Stimulated activated CD4-positive, alpha-beta T cell treated with anti-CD3 and anti-CD28 coated beads, Interleukin-2, amount 100 ng/mL, for 4 hours (primary cell): ENCODE measurements at places on chromosomes 13 and 19.

- DNase-seq, result no peak
Observed at GRCh38 chr19:46761418-46761831, 15.2 kb upstream of the STRN4 start.

DNA sequence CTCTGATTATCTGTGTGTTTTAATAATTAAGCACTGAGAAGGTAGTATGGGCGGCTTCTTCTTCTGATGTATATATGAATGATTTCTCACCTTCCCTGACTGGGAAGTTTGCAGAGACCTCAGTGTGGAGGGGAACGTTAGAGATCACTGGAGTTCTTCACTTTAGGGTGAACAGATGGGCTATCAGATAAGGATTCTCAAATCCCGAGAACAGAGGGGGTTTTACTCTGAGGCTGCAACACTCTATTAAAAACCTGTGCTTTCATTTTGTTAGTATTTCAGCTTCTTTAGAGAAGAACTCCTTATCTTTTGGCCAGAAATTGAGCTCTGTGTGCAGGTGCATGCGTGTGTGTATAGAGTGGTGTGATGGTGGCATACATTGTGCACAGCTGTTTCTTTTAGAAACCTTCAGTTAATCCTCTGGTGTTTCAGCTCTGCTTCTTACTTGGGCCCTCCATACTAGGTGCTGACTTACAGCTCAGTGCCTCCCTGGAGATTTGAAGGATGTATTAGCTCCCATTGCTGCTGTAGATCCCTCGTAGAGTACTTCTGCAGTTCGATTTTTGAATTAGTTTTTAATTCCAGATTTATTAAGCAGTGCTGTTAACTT, 45.3 kb upstream of the PCDH9 start:
- DNase-seq, result no peak

DNA sequence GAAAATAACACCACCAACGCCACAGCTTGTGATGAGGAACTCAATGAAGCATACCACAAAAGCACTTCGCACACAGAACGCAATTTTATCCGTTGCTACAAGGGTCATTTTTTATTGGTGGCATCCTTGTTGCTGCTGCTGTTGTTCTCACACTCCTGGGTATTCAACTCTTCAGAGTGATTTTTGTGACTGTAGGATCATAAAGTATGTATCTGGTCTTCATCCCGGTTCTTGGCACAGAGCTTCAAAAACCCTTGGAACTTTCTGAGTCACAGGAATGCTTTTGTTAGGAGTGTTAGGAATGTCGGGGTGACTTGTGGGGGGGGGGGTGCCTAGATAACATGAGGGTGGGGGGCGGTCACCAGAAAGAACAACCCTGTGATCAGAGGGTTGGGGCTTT, 108.4 kb downstream of the ZNF557 start:
- no peak for DNase-seq

- no peak for DNase-seq
Observed at GRCh38 chr13:22967669-22968068, 213.1 kb upstream of the SGCG start.

- no peak for DNase-seq
Observed at GRCh38 chr19:58538257-58539168, 5.4 kb upstream of the TRIM28 start.

DNA sequence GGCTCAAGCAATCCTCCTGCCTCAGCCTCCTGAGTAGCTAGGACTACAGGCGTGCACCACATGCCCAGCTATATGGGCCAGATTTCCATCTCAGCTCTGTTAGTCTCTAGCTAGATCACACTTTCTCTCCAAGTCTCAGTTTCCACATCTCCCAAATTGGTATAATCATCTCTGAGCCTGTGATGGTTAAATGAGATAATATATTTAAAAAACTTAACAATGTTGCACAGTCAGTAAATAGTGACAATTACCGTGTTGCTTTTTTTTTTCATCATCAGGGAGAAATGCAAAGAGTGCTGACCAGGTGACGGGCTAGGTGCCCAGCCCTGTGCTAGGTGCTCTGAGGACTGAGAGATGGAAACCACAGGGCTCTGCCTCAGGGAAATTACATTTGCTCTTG, 36.9 kb upstream of the C19orf12 start:
- DNase-seq, result no peak

GRCh38 chr13:110344320-110344719, 37.2 kb downstream of the COL4A2 start:
- no peak for DNase-seq

GRCh38 chr13:33917190-33917589, 99.2 kb downstream of the RFC3 start:
- no peak for DNase-seq

DNA sequence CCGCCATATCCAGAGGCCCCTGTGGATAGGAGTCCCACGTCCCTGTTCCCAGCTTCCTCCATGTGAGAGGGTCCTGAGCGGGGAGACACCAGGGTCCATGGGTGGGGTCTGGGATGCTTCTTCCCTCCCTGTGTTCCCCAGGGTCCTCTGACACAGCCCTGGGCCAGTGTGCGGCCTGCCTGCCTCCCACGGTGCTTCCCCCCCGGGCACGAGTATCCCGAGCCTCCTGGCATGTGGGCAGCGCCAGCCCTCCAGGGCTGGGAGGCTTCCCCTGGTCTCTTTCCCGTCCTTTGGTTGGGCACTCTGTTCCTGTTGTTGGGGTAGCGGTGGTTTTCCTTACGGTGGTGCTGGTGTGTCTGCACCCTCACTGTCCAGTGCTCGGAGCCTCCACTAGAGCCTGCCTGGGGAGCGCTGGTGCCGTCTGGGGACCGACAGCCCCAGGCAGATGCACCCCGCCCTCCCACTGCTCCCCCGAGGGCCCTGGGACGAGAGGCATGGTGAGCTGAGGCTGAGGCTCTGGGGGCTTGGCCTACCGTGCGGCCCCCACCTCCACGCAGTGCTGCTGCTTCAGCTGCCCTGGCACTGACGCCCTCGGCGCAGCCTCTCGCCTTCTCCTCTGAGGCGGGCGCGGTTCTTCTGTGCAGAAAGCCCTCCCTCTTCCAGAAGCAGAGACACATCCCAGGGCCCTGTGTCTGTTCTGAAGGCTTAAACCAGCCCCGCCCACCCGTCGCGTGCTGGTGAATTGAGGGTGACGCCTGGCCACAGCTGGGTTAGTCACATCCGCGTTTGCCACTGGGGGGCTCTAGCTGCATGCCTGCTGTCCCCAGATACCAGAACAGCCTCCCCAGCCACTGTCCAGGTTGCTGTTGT, 27.9 kb downstream of the PLEKHJ1 start:
- DNase-seq, result no peak

DNA sequence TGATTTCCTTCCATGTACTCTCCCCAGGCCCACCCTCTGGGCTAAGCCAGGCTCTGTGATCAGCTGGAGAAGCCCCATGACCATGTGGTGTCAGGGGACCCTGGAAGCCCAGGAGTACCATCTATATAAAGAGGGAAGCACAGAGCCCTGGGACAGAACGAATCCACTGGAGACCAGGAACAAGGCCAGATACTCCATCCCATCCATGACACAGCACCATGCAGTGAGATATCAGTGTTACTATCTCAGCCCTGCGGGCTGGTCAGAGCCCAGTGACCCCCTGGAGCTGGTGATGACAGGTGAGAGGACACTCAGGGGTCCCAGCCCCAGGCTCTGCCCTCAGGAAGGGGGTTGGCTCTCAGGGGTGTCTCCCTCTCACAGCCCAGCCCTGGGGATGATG, 27.5 kb upstream of the KIR3DL3 start:
- DNase-seq, result no peak

- no peak for DNase-seq
Observed at GRCh38 chr13:39684531-39685137, 29.2 kb downstream of the COG6 start.

- no peak for DNase-seq
Observed at GRCh38 chr19:47324502-47324901, 7.5 kb upstream of the C5AR2 start.

- DNase-seq, result no peak
Observed at GRCh38 chr13:78608688-78609463, 5.5 kb upstream of the POU4F1 start.

GRCh38 chr13:79295906-79296706, 109.9 kb downstream of the RBM26 start:
- no peak for DNase-seq
